ENCODE measurements at places on chromosomes 11 and 22.

GRCh38 chr22:41482319-41482935, 13.5 kb downstream of the ACO2 start:
- no peak for DNase-seq

DNA sequence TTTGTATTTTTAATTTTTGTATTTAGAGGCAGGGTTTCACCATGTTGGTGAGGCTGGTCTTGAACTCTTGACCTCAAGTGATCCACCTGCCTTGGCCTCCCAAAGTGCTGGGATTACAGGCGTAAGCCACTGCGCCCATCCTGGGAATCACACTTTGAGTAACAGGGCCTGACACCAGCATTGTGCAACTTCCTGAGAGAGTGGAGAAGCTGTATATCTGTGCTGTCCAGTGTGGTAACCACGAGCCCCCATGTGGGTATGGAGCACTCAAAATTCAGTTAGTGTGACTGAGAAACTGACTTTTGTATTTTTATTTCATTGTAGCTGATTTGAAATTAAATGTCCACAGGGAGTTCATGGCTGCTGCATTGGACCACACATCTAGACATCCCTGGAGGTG, 36.2 kb downstream of the MPPED1 start:
- no peak for DNase-seq

- no peak for DNase-seq
These were observed 6.0 kb upstream of the ACER3 start for GRCh38 chr11:76854709-76855108.

DNA sequence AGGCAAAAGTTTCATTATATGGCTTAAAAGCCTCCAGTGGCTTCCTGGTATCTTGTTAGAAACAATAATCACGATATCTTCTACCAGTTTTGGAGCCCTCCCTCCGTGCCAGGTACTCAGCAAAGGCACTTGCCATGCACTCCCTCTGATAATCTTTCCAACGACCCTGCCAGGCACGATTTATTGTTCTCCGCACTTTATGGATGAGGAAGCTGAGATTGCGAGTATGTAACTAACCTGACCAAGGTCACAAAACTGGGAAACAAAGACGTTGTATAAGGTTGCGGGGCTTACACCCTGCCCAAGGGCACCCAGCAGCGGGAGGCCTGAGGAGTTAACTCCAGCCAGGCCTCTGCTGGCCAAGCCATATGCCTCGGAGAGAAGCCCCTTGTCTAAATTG, 218.1 kb downstream of the SNX19 start:
- no peak for DNase-seq

DNA sequence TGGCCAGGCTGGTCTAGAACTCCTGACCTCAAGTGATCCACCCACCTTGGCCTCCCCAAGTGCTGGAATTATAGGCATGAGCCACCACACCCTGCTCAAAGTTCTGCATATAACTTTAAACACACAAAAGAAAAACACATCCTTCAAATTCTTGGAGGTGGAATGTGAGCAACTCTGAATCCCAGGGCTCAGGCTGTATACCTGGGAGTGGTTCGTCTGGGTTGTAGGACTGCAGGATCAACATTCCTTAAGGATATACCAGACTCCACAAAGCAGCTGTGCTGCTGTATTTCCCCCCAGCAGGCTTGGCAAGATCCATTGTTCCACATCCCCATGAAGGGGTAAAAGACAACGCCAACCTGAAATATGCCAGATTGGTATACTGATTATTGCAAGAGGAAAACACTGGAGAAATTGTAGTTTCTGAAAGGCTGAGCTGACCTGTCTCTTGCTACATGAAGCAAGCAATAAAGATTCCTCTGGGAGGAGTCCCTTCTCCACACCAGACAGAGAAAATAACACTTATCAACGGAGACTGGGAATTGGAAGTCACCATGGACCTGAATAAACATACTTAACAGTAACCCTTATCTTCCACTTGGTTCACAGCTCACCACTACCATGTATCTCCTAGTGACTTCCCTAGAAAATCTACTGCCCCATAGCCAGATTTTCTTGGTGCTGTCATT, 12.2 kb upstream of the RPS3 start:
- no peak for DNase-seq

Data from stimulated activated CD4-positive, alpha-beta T cell treated with anti-CD3 and anti-CD28 coated beads, Interleukin-15, amount 100 ng/mL, for 24 hours (primary cell).